ENCODE measurements at places on chromosomes 1 and 21. TPM values are rescaled to one million over a fixed set of nuclear protein-coding genes. Genes with fewer than 3 reads are reported as not detected.

GRCh38 chr1:107430540-107431228 is 289.8 kb downstream of the NTNG1 start:
- DNase-seq: peak; percentile 77

- no peak for DNase-seq
Observed at GRCh38 chr1:228154670-228155571, 5.2 kb downstream of the GJC2 start.

- no peak for DNase-seq
Observed at GRCh38 chr1:152018537-152018936, 18.3 kb downstream of the S100A11 start.

KRTAP21-2 gene
- not detected for total RNA-seq

PTAFR gene
- 2.8 TPM for total RNA-seq
